Skin of body (tissue), 3 donors: ENCODE measurements at places on chromosomes 7 and 10. TPM values are rescaled to one million over a fixed set of nuclear protein-coding genes. Genes with fewer than 3 reads are reported as not detected.
A peak's percentile ranks its signal among the peaks of the same experiment; 100 is the strongest.

Gene RELN
- 15.6 TPM for total RNA-seq

GRCh38 chr7:18119985-18120384 is 92.3 kb upstream of the PRPS1L1 start:
- no peak for DNase-seq

Gene ANKRD1
- 10.9 TPM for total RNA-seq

DNA sequence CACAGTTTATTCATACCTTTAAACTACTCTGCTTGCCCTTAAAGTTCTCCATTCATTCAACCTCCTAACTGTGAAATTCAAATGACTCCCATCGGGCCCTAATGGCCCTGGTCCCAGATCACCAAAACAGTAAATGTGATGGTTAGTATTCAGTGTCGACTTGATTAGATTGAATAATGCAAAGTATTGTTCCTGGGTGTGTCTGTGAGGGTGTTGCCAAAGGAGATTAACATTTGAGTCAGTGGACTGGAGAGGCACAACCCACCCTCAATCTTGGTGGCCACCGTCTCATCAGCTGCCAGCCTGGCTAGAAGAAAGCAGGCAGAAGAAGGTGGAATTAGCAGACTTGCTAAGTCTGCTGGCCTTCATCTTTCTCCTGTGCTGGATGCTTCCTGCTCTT is 80.1 kb upstream of the PLXNA4 start:
- no peak for DNase-seq

Gene IKZF1
- total RNA-seq, result 6.5 TPM

GRCh38 chr7:21318916-21319270 is 109.0 kb upstream of the SP4 start:
- no peak for DNase-seq

GRCh38 chr10:59075576-59075975 is 100.9 kb upstream of the PHYHIPL start:
- DNase-seq, result no peak

- DNase-seq, result no peak
These were observed 118.8 kb downstream of the AOAH start for GRCh38 chr7:36605261-36606051.

Gene HBP1
- 149 TPM for total RNA-seq

Gene EEPD1
- 12.2 TPM for total RNA-seq

- no peak for DNase-seq
These were observed 2.9 kb upstream of the IFRD1 start for GRCh38 chr7:112447406-112447805.

DNA sequence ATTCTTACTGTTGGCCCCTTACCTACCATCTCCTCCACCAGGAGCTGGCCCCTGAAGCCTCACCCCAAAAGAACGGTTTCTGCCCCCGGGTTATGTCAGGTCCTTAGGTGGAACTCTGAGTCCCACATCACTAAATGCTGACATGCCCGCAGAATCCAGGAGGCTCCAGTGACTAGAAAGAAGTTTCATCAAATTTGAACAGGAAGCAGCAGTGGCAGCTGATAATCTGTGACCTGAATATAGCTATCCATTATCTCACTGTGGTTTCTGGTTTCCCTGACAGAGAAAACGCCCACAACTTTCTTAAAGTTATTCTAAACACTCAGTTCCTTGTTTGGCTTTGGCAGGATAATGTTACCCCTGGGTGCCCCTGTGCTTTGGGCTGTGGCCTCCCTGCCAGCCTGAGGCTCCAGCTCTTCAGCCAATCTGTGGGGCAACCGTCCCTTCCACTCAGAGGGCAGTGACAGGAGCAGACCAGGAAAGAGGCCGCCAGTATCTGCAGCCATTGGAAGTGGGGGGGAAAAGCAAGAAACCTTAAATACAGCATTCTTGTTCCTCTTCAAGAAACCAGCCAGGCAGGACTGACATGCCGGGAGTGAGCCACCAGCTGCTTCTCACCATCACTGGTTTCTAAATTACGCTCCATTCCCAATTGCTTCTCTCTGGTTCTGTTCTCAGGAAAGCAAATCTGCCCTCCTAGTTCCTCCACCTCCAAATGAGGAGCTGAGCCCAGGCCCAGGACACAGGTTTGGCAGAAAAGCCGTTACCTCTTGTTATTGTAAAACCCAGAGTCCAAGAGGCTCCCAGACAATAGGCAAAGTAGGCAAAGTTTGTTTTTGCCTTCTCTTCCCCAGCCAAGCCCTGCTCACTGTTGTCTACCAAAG is 41.2 kb upstream of the VCL start:
- DNase-seq, result peak; percentile 57

GRCh38 chr10:122495406-122496340 is 34.3 kb downstream of the HTRA1 start:
- DNase-seq, result peak; percentile 57

- DNase-seq, result no peak
These were observed 44.2 kb upstream of the AQP1 start for GRCh38 chr7:30867483-30867882.

GRCh38 chr7:155644971-155645509 is 579 bp downstream of the RBM33 start:
- DNase-seq, result peak; percentile 37

DNA sequence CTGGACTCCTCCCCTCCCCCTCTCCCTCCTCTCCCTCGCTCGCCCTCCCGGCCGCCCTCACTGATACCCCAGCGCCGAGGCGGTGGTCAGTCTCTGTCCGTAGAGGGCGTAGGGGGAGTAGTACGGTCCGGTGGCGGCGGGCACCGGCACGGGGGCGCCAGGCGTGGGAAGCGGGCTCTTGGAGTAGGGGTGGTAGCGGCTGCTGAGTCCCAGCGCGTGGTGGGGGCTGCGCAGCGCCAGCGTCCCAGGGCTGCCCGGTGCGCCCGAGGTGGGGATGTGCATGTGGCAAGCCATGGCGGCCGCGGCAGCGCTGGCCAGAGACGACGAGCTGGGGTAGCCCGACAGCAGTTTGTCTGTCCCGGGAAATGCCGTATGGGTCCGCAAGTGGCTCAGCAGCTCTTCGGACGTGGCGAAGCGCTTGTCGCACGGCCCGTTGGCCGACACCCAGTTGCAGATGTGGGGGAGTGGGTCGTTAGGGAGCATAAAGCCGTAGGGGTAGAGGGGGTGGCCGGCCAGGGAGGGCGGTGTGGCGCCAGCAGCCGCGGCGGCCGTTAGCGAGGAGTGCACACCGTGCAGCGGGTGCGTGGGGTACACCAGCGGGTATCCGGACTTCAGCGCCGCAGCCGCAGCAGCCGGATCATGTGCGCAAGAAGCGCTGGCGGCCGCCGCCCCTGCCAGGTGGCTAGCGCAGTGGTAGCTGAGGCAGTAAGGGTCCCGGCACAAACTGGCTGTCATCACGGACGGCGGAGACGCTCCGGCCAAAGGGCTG is 2.7 kb downstream of the ZNF503 start:
- DNase-seq, result no peak

GRCh38 chr10:52228556-52228955 is 85.5 kb upstream of the DKK1 start:
- no peak for DNase-seq

Gene HOXA6
- total RNA-seq, result 3.3 TPM

Gene TRIM4
- total RNA-seq, result 19.1 TPM

Gene C10orf62
- 0.20 TPM for total RNA-seq

GRCh38 chr10:120979435-120980278 is 128.5 kb downstream of the WDR11 start:
- DNase-seq, result no peak

GRCh38 chr7:73749931-73750776 is 11.6 kb upstream of the ABHD11 start:
- no peak for DNase-seq

Gene C1QL3
- 0.10 TPM for total RNA-seq

Gene HKDC1
- 0.10 TPM for total RNA-seq

DNA sequence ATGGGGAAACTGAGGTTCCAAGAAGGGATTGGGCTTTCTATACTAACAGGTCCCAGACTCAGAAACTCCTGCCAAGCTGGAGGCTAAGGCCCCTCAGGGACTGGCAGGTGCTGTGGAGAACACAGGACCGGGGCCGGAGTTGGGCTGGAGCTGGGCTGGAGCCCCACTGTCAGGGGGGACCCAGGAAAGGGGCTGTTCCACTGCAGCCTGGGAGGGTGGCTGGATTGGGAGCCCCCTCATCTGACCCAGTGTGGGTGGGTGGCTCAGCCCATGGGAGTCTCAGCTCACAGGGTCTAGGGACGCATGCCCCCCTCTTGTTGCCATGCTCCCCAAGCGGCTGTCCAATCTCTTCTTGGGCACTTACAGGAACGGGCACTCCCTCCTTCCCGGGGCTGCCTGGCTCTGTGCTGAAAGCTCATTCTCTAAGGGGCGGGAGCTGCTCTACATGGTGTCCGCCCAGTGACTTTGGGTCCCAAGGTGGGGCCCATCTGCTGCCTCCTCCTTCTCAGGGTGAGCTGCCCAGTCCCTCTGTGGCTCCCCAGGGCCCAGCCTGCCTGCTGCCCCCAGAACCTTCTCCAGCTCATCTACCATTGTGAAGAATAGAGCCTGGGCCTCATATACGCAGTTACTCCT is 126.5 kb downstream of the MYL10 start:
- DNase-seq, result no peak

DNA sequence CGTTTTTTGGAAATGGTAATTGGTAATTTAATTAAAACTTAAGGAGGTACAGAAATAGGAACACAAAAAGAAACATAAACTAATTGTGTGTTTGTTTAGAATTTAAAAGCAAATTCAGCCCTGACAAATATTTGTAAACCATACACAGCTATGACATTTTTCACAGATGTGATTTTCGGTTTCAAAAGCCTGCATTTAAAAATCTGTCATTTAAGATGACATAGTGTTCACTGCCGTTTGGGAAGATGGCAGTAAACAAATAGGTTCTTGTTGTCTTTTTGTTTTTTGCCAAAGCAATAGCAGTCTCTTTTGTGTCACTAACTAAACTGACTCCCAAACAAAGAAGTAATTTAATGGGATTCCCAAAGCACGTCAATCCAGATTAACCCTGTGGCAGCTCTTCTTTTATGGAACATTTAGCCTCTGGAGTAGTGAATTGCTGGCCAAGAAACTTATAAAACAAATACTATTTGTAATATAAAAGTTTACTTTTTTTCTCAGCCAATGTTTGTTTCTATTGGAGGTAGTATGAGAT is 697.6 kb downstream of the PHTF2 start:
- DNase-seq, result no peak

GRCh38 chr10:44234483-44234875 is 150.4 kb downstream of the CXCL12 start:
- peak; percentile 44 for DNase-seq

Gene CHAT
- not detected for total RNA-seq

Gene ACTL6B
- total RNA-seq, result not detected

- no peak for DNase-seq
These were observed 625.1 kb upstream of the MKI67 start for GRCh38 chr10:128751284-128751683.

Gene TMEM248
- total RNA-seq, result 44.3 TPM

- DNase-seq, result no peak
These were observed 717.6 kb downstream of the SORCS1 start for GRCh38 chr10:106446920-106447319.

GRCh38 chr10:11609492-11610093 is 1.9 kb downstream of the USP6NL start:
- no peak for DNase-seq

GRCh38 chr7:152527610-152528032 is 91.8 kb upstream of the KMT2C start:
- peak; percentile 87 for DNase-seq

- DNase-seq, result no peak
These were observed 204.6 kb downstream of the HDAC9 start for GRCh38 chr7:18700147-18700546.

Gene CALHM3
- not detected for total RNA-seq

DNA sequence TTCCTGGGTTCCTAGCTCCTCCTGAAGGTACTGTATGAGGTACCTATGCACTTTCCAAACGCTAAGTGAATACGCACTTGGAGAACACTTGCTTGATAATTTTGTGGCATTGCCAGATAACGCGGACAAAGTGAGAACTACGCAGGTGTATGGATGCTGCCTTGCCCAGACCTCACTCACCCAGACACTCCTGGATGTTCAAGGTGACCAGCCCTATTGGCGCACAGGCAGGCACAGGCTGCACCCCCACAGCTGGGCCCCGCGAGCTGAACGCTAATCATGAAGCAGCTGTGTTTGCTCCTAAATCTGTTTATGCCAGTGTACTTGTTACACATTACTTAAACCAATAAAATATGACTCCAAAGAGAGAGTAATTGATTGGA is 27.3 kb downstream of the DIP2C start:
- no peak for DNase-seq

DNA sequence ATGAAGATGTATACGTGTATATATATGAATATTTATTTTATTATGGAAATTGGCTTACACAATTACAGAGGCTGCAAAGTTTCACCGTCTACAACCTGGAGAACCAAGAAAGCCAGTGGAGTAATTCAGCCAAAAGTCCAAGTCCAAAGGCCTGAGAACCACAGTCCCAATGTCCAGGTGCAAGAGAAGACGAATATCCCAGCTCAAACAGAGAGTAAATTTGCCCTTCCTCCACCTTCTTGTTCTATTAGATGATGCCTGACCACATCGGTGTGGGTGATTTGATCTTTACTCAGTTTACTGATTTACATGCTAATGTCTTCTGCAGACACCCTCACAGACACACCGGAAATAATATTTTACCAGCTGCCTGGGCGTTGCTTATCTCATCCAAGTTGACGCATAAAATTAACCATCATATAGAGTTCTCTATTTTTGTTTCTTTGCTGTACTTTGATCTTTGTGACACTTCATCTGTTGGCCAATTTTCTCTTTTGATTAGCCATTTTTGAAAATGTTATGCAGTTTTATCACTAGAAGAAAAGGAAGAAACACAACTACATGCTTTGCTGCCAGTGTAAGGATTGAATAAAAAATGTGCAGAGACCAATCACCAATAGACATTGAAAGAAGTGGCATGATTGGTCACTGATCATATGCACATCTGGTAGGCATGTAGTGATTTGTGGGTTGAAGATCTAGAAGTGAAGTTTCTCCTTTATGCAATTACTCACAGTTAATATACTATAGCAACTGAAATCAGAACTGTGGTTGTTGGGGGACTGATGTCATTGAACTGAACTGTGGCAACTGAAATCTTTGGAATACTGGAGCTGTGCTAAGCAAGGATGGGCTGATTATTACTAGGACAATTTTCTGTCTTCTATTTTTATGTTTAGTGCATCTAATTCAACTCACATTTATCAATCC is 68.5 kb downstream of the EPDR1 start:
- no peak for DNase-seq

DNA sequence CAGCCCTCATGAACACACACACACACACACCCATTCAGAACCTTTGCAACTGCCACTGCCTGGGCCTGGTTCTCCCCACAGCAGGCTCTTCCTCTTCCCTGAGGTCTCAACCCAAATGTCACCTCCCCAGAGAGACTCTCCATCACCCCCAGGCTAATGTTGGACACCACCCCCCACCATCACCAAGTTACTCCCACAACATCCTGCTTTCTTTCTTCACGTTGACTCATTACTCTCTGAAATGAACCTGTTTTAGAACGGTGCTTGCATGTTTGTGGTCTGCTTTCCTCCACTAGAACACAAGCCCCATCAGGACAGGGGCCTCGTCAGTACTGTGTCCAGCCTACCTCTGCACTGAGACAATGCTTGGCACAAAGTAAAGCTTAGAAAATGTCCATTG is 16.0 kb downstream of the AFAP1L2 start:
- DNase-seq, result no peak

GRCh38 chr7:30057741-30058140 is 29.5 kb downstream of the PLEKHA8 start:
- no peak for DNase-seq
